ENCODE measurements at places on chromosomes 5 and 9.

GRCh38 chr9:117344892-117345660 lies 69.8 kb downstream of the ASTN2 start:
- no peak for DNase-seq

- DNase-seq, result no peak
Measured at GRCh38 chr5:104569621-104570020, 1007.0 kb upstream of the NUDT12 start.

- DNase-seq, result no peak
Measured at GRCh38 chr5:72837524-72838096, 21.1 kb downstream of the TNPO1 start.

DNA sequence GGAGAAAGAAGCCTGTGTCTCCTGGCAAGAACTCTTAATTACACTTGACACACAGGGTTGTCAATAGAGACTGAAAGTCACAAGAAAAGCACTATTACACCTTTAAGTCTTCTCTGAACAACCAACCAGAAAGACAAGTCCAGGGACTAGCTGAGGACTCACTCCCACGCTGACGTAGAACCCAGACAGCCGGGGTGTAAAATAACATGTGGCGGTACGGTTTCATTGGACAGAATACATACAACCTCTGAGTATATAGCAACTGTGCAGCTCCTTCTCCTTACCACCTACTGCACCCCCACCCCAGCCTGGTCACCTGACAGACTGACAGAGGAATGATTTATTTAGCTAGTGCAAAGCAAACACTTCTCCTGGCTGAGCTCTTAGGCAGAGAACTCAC lies 103.4 kb upstream of the RASEF start:
- no peak for DNase-seq

DNA sequence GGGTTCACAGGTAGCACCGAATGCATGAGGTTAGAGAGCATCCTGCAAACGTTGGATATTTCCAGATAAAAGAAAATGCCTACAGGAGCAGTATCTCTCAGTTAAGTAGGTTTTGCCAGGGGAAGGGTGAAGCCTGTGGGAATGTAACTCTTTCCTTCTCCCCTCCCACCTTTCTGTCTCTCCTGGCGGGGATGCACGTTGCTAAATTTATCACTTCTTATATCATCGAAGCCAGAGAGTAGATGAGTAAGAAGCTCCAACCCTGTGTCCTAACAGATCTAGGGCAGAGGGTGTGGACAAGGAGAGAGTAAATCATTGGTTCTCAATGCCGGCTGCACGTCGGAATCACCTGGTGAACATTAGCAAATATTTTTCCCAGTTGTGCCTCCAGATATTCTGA lies 457.5 kb downstream of the ENC1 start:
- DNase-seq, result no peak

DNA sequence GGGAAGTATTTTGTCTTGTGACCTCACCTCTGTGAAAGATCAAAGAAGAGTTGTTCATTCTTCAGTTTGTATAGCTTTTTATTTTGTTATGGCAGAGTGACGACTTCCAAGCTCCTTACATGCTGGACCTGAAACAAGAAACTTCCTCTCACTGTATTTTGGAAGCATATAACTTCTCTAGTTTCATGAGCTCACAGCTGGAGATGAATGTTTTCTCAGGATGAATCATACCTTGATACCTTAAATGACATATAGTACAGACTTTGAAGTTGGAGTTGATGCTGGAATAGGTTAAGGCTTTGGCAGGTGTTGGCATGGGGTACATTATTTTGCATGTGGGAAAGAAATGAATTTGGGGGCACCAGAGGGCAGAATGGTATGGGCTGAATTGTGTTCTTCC lies 112.5 kb downstream of the SLC25A46 start:
- no peak for DNase-seq

DNA sequence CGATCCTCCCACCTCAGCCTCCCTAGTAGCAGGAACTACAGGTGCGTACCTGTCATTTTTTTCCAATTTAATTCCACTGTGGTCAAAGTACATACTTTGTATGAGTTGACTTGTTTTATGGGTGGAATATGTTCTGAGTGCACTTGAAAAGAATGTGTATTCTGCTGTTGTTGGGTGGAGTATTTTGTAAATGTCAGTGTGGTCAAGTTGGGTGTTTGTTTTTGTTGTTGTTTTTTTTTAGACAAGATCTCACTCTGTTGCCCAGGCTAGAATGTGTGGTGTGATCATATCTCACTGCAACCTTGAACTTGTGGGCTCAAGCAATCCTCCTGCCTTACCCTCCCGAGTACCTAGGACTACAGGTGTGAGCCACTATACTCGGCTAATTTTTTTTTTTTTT lies 17.9 kb downstream of the SLC25A25 start:
- no peak for DNase-seq

GRCh38 chr5:58860680-58861079 lies 277.8 kb downstream of the RAB3C start:
- DNase-seq, result no peak

DNA sequence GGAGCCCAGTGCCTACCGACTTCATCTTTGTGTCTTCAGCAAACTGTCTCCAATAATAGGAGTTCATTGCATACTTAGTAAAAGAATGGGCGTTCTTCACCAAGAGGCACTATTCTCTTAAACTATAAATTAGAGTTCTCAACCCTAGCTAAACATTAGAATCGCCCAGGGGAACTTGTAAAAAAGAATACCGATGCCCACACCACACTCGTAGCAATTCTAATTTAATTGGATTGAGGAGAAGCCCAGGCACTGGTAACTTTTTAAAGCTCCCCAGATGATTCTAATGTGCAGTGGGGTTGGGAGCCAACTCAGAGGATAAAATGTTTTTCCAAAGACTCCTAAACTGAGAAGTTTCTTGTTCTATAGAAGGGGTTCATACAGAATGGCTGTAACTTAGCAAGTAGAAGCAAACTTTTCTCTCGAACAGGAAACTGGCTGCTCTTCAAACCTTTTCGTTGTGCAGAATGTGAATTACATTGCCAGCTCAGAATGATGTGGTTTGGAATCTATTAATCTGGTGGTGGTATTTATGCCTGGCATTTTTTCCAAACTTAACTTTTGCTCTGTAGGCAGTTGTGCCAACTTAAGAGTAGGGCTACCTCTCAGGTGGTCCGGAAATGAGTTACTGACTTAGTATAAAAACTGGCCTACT lies 26.4 kb upstream of the NFIB start:
- DNase-seq, result no peak

GRCh38 chr5:57889558-57889957 lies 406.9 kb upstream of the ACTBL2 start:
- DNase-seq, result peak; percentile 66

DNA sequence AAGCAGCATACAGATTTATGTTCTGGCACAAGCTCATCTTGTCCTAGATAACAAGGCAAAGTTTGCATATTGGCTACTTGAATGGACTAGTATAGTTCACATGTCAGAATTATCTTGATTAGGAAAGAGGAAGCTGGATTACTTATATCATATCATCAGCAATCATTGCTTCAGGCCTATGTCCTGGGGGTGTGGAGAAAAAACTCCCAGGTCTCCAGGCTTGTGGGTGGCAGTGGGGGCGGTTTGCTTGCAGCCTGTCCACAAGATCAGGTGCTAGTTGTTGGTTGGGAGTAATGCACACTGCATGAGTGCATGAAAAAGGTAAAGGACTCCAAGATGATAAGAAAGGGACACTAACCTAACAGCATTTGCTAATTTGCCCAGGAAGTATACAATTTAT lies 326.4 kb upstream of the PDE4D start:
- no peak for DNase-seq

- no peak for DNase-seq
Measured at GRCh38 chr9:137814841-137815240, 62.7 kb upstream of the CACNA1B start.

- DNase-seq, result no peak
Measured at GRCh38 chr9:72888067-72888466, 64.8 kb downstream of the ALDH1A1 start.

DNA sequence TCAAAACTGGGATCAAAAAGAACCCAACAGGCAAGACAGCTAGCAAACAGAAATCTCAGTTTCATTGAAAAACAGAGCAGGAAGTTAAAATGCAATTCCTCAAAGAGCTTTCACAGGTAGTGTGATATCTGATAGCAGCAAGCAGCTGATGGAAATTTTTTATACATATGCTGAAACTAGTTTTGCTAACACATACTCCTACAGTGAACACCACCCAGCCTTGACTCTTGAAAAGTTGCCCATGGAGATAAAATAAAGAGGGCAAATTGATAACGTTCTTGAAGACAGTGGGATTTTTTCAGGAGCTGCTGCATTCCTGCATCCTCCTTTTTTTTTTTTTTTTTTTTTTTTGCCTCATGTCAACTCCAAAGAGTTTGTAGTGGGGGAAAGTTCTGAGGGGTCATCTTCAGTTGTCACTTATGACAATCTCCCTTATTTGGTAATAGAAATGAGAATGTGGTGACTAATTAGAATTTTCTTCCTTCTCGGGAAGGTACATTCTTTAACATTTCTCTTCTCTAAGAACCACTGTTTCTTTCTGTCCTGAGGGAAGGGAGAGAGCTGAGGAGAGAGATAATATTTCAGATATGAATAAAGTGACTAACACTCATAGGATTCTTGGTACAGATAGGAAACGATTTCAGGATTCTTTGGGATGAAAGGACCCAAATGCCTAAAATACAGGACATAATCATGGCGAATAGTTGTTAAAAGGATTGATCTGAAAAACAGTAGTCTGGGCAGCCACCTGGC lies 24.6 kb downstream of the SH3RF2 start:
- DNase-seq, result no peak

- DNase-seq, result no peak
Measured at GRCh38 chr9:122944960-122945888, 4.4 kb downstream of the RABGAP1 start.

DNA sequence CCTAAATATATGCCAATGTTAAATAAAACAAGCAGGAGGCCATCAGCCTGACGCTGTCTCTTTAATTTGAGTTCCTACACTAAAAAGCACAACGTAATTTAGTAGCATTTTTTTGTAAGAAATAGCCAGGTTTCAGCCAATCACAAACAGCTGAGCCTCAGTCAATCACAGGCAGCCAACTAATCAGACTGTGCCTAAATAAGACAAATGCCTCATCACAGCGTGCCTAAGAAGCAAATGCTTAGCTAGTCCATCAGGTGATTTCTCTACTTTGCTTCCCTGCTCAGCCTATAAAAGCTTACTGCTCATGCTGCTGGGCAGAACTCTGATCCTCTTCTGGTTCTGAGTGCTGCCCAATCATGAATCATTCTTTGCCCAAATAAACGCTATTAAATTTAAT lies 38.3 kb upstream of the RORB start:
- no peak for DNase-seq

GRCh38 chr9:96505316-96505991 lies 55.5 kb downstream of the HABP4 start:
- no peak for DNase-seq

GRCh38 chr5:21831145-21831787 lies 1021.9 kb downstream of the CDH12 start:
- no peak for DNase-seq

GRCh38 chr5:179186801-179187200 lies 126.6 kb downstream of the ZNF354C start:
- no peak for DNase-seq

GRCh38 chr9:123395689-123396511 lies 39.9 kb downstream of the CRB2 start:
- DNase-seq, result no peak

- peak; percentile 51 for DNase-seq
Measured at GRCh38 chr9:6305954-6306563, 22.1 kb upstream of the TPD52L3 start.

DNA sequence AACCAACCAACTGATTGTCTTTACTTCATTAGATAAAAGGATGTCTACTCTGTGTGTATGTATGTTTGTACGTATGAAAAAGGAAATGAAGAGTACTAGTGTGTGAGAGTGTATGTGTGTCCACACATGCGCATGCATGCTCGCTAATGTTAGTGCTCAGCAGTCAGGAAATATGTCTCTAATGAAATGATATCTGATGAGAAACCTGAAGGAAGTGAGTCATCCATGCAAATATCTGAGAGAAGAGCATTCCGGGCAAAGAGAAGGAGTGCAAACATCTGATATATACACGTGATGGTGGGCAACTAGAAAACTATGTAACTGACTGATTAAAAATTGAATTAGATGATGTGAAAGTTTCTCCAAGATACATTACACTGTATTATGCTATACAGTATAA lies 29.6 kb upstream of the UGCG start:
- peak; percentile 33 for DNase-seq

- no peak for DNase-seq
Measured at GRCh38 chr5:33975852-33976251, 8.6 kb downstream of the SLC45A2 start.

GRCh38 chr5:135242021-135242865 lies 156.8 kb downstream of the MACROH2A1 start:
- DNase-seq, result peak; percentile 69

DNA sequence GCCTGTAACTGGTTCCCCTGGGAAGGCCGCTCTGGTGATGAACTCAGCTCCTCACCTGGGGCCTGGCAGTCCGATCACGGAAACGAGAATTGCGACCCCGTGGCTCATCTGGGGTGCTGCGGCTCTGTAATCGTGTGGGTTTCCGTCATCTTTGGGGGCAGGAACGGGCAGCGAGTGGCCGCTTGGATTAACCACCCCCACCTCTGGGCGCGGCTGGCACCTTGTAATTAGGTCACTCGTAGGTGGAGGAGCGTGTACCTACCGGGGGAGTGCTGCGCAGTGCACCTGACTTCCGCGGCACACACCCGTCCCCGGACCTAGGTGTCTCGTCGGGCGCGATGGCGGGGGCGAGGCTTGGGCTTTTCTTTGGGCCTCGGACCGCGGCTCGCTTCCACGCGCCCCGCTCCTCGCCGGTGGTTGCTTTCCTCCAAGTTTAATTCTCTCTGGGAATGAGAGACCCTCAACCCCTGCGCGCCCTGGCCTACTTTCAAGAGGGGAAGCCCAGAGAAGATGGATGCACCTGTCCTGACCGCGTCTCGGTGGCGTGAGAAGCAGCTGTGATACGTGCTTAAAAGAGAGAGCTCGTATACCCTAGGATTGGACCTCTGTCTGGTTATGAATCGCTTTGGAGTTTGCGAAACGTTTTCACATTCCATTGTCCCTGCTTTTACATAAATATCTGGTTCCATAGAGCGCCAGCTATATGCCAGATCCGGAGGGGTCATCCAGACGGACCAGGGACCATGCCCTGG lies 744 bp upstream of the PPP2CA start:
- DNase-seq, result no peak

DNA sequence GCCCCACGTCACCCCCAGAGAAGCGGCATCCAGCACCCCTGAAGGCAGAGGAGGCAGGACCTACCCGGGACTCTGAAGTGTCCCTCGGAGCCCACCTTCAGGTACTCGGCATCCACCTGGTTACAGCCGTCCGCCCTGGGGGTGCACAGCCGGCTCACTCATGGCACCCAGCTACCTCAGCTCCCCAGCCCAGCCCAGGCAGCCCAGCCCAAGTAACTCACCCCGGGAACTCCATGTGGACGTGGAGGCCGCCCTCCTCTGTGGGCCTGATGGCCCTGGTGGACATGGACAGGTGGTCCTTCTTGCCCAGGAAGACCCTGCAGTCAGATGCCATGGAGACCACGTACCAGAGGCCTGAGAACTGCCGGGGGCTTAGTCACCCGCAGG lies 676 bp downstream of the LCN15 start:
- no peak for DNase-seq

GRCh38 chr9:12723409-12724028 lies 30.3 kb downstream of the TYRP1 start:
- peak; percentile 6 for DNase-seq

- no peak for DNase-seq
Measured at GRCh38 chr5:72882989-72883388, 66.5 kb downstream of the TNPO1 start.
